ENCODE measurements at places on chromosomes 7 and 10. TPM values are rescaled to one million over a fixed set of nuclear protein-coding genes. Genes with fewer than 3 reads are reported as not detected.

The SPDYE1 gene
- total RNA-seq = not detected

The FAM25C gene
- not detected for total RNA-seq

DNA sequence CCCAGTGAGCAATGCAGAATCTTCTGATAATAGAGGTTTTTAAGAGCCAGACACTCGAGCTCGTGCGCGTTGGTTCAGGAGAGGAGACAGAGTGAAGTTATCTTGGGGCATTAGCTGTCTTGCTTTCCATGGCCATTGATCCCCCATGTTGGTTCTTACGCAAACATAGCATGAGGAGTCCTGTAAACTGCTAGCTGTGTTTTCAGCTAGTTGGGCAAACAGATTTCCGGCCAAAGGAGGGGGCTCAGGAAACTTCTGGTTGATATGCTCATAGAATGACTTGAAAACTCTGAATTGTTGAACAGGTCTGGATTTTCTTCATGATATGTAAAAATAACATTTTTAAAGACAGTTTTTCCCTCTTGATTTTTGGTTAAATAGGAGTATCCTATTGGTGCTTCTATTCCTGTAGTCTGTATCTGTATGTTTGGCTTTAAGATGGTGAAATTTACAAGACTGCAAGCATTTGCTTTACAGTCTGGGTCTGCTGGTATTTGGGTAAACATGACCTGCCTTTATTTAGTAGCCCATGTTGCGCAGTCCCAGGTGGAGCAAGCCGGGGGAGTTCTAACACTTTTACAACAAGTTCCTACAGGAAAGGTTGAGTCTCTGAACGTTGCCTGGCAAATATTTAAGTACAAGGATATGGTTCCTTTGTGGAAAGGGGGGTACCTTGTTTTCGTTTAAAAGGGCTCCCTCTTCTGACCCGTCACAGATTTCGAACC, 218.4 kb upstream of the KCND2 start:
- no peak overlapping the region for H3K4me3 ChIP-seq
- no peak for DNase-seq
- peak overlapping the region; percentile 69 for H3K27ac ChIP-seq
- no peaks in the 10 kb centered on the region for H3K27me3 ChIP-seq
- no peaks in the 10 kb centered on the region for H3K36me3 ChIP-seq

The PKD1L1 gene
- 0.49 TPM for total RNA-seq

The CLRN3 gene
- total RNA-seq = not detected

The TMEM106B gene
- total RNA-seq = 36.1 TPM

GRCh38 chr7:134290286-134290685, 26.4 kb downstream of the SLC35B4 start:
- peaks cover 13% of the 10 kb centered on the region for H3K4me1 ChIP-seq
- H3K27me3 ChIP-seq = no peaks in the 10 kb centered on the region
- H3K4me3 ChIP-seq = no peak overlapping the region
- DNase-seq = no peak
- peaks cover 18% of the 10 kb centered on the region for H3K36me3 ChIP-seq

DNA sequence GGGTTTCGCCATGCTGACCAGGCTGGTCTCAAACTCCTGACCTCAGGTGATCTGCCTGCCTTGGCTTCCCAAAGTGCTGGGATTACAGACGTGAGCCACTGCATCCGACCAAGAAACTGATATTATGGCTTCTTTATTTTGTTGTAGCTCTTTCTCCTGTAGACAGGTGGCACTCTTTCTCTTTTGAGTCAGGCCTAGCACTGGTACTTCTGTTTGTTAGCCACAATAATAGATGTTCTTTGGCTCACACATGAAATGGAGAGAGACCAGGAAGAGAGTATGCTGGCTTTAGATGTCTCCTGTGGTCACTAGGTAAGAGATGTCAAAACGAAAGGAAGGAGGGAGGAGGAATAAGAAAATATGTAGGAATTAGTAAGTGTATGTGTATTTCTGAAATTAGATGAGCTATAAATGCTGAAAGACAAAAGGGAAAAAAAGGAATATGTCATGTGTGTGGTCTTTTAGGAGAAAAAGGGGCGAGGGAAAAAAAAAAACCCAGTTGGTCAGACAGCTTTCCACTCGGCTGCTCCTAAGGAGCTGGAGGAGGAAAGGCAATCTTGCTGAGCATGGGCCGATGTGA, 78.7 kb downstream of the CLEC2L start:
- H3K4me1 ChIP-seq = no peaks in the 10 kb centered on the region
- H3K27me3 ChIP-seq = no peaks in the 10 kb centered on the region
- DNase-seq = no peak
- no peak overlapping the region for H3K4me3 ChIP-seq
- peaks cover 51% of the 10 kb centered on the region for H3K36me3 ChIP-seq

DNA sequence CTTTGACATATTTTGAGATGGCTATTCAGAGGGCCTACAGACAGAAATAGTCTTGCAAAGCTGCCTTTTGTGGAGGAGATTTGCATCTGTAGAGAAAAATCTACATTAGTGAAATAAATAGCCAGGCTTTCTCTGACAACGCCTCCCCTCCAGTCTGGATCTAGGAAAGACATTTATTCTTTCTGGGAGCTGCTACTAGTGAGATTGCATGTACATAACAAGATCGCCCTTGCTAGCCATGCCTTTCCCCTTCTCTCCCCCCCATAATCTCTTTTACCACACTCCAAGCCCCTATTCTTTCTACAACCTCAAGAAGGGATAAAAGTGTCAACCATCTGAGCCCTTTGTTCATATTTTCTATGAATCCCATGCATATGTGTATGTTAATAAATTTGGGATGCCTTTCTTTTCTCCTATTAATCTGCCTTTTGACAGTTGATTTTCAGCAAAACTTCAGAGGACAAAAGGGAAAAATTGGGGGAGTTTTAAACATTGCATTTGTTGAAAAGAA, 194.2 kb downstream of the SNX13 start:
- no peaks in the 10 kb centered on the region for H3K27me3 ChIP-seq
- DNase-seq = no peak
- no peaks in the 10 kb centered on the region for H3K4me1 ChIP-seq

The OPALIN gene
- not detected for total RNA-seq

DNA sequence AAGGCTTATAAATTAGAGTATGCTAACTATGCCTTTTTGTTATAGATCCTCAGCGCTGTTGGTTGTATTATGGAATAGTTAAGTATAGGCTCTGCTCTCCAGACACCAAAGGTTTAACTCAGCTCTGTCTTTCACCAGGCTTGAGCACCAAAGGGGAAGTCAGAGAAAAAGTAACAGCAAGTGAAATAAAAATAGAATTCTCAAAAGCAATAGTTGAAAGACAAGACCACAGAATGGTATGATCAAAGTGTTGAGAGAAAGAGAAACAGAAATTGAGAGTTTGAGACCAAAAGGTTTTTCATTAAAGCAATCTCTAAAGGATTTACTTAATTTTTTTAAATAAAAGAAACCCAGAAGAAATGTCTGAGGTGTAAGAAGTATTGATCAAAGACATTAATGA, 529.8 kb upstream of the C7orf33 start:
- no peaks in the 10 kb centered on the region for H3K4me1 ChIP-seq
- H3K36me3 ChIP-seq = no peaks in the 10 kb centered on the region
- no peak for DNase-seq
- no peak overlapping the region for H3K4me3 ChIP-seq
- H3K27me3 ChIP-seq = no peaks in the 10 kb centered on the region

- peak overlapping the region; percentile 35 for H3K4me3 ChIP-seq
- peak overlapping the region; percentile 83 for H3K27ac ChIP-seq
- peaks cover 37% of the 10 kb centered on the region for H3K4me1 ChIP-seq
- DNase-seq = no peak
These were observed 27.1 kb downstream of the TNRC18 start for GRCh38 chr7:5396542-5396941.

The NEURL1 gene
- total RNA-seq = 4.2 TPM

The OR2A5 gene
- not detected for total RNA-seq

DNA sequence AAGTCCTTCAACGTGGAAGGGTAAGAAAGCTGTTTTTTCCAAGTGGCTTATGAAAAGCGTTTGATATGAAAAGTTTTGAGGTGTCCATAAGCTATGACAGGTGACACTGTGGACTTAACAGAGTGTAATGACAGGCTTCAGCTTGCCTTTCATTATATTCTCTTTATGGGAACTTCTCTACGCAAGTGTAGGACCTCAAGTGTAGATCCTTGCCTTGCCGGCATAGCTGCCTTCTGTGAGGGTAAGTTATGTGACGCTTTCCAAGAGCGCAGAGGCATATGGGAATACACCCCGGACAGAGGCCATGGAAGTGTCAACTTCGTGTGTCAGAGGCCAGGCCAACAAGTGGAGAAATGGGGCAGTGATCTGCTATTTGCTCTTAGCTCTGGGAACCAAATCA, 91.9 kb downstream of the GALNT11 start:
- DNase-seq = no peak
- no peaks in the 10 kb centered on the region for H3K36me3 ChIP-seq
- no peak overlapping the region for H3K4me3 ChIP-seq
- H3K4me1 ChIP-seq = no peaks in the 10 kb centered on the region

- peaks cover 15% of the 10 kb centered on the region for H3K4me1 ChIP-seq
- DNase-seq = no peak
- H3K4me3 ChIP-seq = no peak overlapping the region
- no peaks in the 10 kb centered on the region for H3K27me3 ChIP-seq
- peak overlapping the region; percentile 27 for H3K27ac ChIP-seq
- H3K36me3 ChIP-seq = no peaks in the 10 kb centered on the region
These were observed 242.6 kb downstream of the MAD1L1 start for GRCh38 chr7:1990001-1990670.

DNA sequence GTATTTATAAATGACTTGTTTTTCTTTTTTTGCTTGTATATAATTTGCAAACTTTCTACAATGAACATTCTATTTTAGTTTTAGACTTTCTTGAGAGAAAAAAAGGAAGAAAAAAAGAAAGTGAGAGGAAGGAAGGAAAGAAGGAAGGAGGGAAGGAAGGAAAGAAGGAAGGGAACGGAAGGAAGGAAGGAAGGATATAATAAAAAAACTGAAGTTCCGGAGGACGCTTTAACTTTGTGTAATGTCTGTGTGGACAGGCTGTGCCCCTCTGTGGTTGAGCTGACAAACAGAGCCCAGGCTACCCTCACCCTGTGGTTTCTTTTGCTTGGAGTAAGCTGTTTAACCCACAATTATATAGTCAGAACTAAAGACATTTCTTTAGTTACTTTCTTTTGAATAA, 108.7 kb downstream of the SEMA3D start:
- H3K27me3 ChIP-seq = no peaks in the 10 kb centered on the region
- no peaks in the 10 kb centered on the region for H3K4me1 ChIP-seq
- DNase-seq = no peak
- H3K27ac ChIP-seq = no peak overlapping the region

The SPAM1 gene
- not detected for total RNA-seq

DNA sequence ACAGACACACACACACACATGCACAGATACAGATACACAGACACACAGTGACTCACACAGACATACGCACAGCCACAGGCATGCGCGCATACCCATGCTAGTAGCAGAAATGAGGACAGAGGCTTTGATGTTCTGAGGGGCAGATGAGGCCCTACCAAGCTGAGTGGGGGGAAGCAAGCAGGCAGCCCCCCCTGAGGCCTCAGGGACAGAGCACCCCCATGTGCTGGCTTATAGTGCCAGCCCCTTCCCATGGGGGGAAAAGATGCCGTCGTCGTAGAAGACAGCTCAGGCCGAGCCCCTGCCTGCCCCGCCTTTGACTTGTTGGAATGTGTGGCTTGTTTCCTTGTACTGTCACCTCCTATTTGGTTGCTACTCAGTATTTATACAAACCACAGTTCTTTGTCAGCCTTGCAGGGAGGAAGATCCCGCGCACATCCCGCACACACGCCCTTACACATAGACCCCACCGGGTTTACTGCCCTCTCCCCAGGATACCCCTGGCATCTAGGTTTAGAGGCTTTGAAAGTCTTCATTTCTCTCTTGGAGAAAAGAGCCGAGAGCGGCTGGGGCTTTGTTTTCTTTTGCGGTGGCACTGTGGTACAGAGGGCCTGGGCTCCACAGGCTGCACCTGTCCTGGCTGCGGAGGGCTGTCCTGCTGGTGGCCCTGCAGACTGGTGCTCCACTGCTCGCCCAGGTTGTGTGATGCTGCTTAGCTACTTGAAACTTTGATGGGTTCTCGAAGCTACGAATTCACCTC, 112.5 kb downstream of the DOCK1 start:
- H3K36me3 ChIP-seq = peaks cover 5% of the 10 kb centered on the region
- no peak for DNase-seq
- H3K4me1 ChIP-seq = peaks cover 10% of the 10 kb centered on the region
- no peaks in the 10 kb centered on the region for H3K27me3 ChIP-seq

The MUC3A gene
- 0.49 TPM for total RNA-seq

DNA sequence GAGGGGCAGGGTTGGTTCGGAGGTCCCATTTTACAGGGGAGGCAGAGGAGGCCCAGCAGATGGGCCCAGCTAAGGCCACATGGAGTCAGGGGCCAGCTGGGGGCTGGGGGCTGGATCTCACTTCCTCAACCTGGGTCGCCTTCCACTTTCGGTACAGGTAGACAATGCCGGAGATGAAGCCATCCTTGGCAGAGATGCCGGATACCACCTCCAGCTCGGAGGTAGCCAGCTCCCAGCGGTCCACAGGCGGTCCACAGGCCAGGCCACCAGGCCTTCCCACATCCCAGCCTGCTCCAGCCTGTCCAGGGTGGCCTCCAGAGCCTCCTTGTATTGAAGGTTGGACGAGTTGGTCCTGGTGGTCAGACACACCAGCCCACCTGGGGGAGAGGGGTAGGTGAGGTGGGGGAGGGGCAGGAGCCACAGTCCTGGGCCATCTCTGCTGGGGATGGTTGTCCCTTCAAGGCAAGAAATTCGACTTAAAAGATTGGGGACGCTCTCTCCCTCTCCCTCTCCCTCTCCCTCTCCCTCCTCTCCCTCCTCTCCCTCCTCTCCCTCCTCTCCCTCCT, 3.9 kb downstream of the CLDN4 start:
- no peak for DNase-seq
- H3K27me3 ChIP-seq = no peaks in the 10 kb centered on the region
- peaks cover 35% of the 10 kb centered on the region for H3K4me1 ChIP-seq

The SLC26A3 gene
- not detected for total RNA-seq

The SLC39A12 gene
- not detected for total RNA-seq

- no peaks in the 10 kb centered on the region for H3K27me3 ChIP-seq
- peak overlapping the region; percentile 80 for H3K27ac ChIP-seq
- peaks cover 77% of the 10 kb centered on the region for H3K4me1 ChIP-seq
- peak overlapping the region; percentile 13 for H3K4me3 ChIP-seq
These were observed 52.8 kb downstream of the DLG5 start for GRCh38 chr10:77873536-77874380.

GRCh38 chr7:41977151-41977651, 259.8 kb downstream of the GLI3 start:
- H3K27me3 ChIP-seq = no peaks in the 10 kb centered on the region
- H3K36me3 ChIP-seq = no peaks in the 10 kb centered on the region
- no peak overlapping the region for H3K27ac ChIP-seq
- peaks cover 60% of the 10 kb centered on the region for H3K4me1 ChIP-seq

- H3K27me3 ChIP-seq = no peaks in the 10 kb centered on the region
- H3K27ac ChIP-seq = no peak overlapping the region
- H3K4me1 ChIP-seq = no peaks in the 10 kb centered on the region
- DNase-seq = peak; percentile 79
- no peaks in the 10 kb centered on the region for H3K36me3 ChIP-seq
- no peak overlapping the region for H3K4me3 ChIP-seq
These were observed 47.8 kb upstream of the GDF10 start for GRCh38 chr10:47252093-47252780.

- no peak for DNase-seq
- H3K4me3 ChIP-seq = no peak overlapping the region
- H3K27ac ChIP-seq = no peak overlapping the region
- H3K4me1 ChIP-seq = peaks cover 39% of the 10 kb centered on the region
These were observed 3.4 kb upstream of the FIS1 start for GRCh38 chr7:101248276-101248675.

The RHOBTB1 gene
- 11.0 TPM for total RNA-seq

The CLEC2L gene
- not detected for total RNA-seq

The MKI67 gene
- total RNA-seq = 11.5 TPM
